Esophagus mucosa (tissue), 1 donor: ENCODE measurements at places on chromosomes 2 and 18. TPM values are rescaled to one million over a fixed set of nuclear protein-coding genes. Genes with fewer than 3 reads are reported as not detected.
A peak's percentile ranks its signal among the peaks of the same experiment; 100 is the strongest.

DNA sequence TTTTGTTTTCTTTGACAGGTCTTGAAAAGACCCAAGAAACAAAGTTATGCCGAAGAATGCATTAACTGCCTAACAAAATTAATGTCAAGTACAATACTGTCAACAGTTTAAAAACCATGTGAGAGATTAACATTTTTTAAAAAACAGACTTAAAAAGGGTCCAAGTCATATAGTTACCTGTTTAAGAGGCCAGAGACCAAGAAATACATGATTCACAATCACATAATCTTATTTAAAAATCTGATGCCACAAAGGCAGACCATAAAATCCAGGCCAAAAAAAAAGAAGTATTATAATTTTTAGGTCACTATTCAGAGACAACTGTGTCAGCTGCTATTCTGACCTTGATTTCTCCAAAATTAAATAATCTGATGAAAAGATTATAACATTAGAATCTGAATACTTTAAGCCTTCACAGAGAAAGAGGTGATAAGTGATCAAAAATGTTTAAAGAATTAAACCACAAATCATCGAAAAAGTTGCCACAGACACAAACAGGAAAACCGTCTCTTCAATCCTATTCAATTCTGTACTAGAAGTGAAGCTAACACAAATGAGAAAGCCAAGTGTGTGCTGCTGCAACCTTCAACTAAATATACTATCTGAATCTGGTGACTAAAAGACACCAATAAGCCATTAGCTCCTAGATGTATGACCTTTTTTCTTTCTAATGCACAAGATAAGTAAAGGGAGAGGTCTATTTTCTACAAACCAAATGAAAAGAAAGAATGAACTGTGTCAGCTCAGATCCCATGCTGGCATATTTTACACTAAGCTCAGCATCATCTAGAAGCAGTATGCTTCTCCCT is 286.0 kb downstream of the ZEB2 start:
- no peak for ATAC-seq

GRCh38 chr2:101478181-101479001 is 3.5 kb upstream of the RFX8 start:
- no peak for ATAC-seq

DNA sequence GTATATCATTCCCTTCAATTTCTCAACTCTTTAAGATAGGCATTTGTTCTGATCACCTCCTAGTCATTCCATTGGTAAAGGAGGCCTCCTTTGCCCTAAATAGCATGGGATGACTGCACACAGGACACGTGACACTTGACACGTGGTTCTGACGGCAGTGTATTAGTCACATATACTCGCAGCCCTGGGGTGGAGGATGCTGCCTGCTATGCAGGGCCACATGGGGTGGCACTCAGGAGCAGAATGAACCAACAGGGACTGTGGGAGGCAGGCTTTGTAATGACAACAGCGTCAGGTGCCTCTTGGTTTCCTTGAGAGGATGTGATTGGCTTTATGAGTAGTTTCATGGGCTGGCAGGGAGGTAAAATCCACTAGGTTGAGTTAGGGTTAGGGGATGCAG is 9.3 kb upstream of the KCNS3 start:
- peak; percentile 64 for ATAC-seq

Gene OSR1
- 0.96 TPM for total RNA-seq

DNA sequence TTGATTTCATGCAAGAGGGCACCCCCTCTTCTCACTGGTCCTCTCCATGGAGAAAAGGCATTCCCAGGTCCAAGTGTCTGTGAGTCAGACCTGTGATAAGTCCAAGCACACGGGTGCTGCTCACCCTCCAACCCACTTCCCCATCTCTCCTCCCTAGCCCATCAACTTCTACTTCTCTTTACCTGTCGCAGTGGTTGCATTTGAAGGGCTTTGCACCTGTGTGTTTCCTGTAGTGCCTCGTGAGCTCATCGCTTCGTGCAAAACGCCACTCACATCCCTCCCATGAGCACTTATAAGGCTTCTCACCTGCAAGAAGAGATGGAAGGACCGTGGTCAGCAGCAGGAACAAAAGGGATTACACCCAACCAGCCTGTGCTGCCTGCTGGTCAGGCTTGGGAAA is 77.5 kb downstream of the KLF7 start:
- no peak for ATAC-seq

Gene NCOA1
- total RNA-seq = 27.9 TPM

GRCh38 chr2:170314744-170315447 is 136.9 kb downstream of the MYO3B start:
- no peak for ATAC-seq

Gene FBXO15
- 0.76 TPM for total RNA-seq

Gene HOXD1
- total RNA-seq = 0.16 TPM

- no peak for ATAC-seq
Measured at GRCh38 chr18:22303927-22304326, 113.8 kb downstream of the CTAGE1 start.

DNA sequence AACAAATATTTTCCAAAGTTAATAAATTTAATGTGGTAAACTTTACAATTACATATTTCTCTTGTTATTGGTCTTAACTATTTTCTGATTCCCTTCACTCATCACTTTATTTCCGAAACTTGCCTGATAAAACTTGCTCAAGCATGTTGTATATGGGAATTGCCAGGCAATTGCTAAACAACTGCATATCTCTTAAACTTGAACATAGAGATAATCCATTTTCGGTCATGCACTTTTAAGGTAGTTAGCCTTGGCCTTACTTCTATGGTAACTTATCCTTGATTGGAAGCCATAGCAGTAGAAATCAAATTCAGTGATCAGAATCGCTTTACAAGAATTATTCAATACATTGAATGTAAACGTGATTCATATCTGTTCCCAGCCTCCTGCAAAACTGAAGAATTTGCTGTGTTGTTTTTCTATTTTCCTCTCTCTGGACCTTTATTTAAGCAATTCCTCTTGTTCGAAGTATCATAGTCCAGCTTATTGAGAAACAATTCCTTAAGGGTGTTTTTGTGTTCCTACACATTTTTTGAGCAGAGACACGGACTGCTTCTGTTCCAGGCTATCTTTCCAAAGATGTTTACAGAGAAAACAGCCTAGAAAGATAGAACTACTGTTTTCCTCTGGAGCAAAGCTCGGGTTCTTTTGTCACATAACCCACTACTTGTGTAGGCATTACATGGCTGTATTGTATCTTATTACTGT is 674.3 kb downstream of the IRS1 start:
- ATAC-seq = no peak
